ENCODE measurements at places on chromosomes 16 and 17.
A peak's percentile ranks its signal among the peaks of the same experiment; 100 is the strongest.

DNA sequence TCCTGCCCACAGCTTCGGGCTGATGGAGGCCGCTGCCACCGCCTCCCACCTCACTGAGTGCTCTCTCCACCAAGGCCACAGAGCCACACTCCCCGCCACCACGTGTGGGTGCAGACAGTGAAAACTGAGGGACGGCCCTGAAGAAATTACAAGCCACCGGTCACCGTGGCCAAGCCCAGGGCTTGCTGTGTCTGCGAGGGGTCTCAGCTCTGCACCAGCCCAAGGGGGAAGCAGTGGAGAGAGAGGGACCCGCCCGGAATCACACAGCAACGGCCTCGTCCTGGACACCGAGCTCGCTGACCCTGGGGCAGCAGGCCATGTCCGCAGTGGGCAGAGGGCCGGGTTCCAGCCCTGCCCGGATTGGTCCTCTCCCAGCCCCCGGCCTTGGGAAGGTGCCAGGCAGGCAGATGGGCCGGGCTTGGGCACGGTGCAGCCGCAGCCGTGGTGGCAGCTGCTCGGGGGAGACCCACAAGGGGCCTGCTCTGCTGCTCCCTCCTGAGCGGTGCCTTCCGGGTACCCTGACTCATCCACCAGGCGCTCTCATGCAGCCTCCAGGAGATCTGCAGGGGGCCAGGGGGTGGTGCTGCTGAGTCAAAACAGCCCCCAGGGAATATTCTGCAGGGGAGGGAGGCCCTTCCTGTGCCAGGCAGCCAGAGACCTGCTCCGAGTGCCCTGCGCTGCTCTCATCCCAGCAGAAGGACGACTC is 52.0 kb downstream of the CBFA2T3 start:
- DNase-seq: peak; percentile 82

DNA sequence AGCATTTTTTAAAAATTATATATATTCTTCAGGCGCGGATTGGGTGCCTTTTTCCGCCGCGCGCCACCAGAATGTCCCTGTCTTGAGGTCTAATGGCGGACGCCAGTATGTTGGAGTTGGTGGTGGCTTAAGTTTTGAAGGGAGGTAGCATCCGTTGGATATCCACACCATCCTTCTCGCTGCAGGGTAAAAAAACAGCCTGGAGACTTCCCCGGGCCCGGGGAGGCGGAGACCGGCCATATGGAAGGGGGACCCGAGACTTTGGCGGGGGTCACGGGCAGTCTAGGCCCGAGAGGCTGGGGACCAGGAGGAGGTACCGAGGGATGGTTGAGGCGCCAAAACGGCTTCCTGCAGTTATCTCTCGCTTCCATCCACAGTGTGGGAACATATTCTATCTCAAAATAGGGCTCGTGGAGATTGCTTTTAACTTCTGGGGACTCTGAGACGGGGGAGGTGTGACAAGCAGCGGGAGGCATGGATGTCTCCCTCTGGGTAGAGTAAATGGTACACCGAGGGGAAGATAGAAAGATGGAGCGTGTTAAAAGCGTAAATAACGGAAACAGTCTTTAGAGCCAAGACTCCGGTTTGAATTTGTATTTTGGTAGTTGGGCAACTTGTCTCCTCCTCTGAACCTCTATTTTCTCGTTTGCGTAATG is at the start of gene SF3B3:
SF3B3 (plus strand) TSS at position 74 of the 656 bp plus-strand sequence. CDS start 2,841 bp downstream, outside the sequence.
- no peak for DNase-seq

GRCh38 chr17:31595666-31596381 is 204.3 kb downstream of the RAB11FIP4 start:
- peak; percentile 29 for DNase-seq

GRCh38 chr17:12137859-12138258 is 117.2 kb downstream of the MAP2K4 start:
- DNase-seq: no peak

- peak; percentile 68 for DNase-seq
These were observed at the start of gene IRF8 for GRCh38 chr16:85898521-85899442. Gene IRF8 (plus strand): TSS chr16:85899162. CDS start chr16:85903016, 3,854 bp downstream.

DNA sequence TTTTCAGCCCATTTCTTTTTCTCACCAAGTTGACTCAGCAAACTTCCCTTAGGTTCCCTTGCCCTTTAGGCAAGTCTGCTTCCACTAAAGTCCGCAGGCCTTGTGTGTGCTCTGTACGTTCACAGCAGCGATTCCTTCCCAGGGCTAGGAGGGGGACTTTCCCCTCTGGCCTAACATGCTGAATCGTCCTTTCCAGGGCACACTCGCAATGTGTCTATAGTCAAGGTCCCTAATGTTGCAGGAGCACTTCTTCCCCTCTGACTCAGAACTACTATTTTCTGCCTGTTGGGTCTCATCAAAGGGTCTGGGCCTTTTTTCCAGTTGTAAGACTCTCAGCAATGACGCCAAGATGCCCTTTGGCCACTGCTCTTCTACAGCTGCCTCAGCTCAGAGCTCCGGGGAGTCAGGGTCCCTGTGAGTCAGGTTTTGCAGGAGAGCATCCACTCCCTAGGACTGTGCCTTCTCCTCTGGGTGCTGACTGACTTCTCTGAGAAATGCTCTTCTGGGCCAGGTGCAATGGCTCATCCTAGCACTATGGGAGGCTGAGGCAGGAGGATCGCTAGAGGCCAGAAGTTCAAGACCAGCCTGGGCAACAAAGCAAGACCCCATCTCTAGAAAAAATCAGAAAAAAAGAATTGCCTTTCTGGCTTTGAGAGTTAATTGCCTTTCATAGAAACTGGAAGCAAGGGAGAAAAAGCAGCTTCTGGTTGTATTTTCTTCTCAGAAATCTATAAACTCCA is 64.4 kb upstream of the TBX2 start:
- no peak for DNase-seq

- no peak for DNase-seq
These were observed 1.9 kb upstream of the SNN start for GRCh38 chr16:11666103-11667055.

DNA sequence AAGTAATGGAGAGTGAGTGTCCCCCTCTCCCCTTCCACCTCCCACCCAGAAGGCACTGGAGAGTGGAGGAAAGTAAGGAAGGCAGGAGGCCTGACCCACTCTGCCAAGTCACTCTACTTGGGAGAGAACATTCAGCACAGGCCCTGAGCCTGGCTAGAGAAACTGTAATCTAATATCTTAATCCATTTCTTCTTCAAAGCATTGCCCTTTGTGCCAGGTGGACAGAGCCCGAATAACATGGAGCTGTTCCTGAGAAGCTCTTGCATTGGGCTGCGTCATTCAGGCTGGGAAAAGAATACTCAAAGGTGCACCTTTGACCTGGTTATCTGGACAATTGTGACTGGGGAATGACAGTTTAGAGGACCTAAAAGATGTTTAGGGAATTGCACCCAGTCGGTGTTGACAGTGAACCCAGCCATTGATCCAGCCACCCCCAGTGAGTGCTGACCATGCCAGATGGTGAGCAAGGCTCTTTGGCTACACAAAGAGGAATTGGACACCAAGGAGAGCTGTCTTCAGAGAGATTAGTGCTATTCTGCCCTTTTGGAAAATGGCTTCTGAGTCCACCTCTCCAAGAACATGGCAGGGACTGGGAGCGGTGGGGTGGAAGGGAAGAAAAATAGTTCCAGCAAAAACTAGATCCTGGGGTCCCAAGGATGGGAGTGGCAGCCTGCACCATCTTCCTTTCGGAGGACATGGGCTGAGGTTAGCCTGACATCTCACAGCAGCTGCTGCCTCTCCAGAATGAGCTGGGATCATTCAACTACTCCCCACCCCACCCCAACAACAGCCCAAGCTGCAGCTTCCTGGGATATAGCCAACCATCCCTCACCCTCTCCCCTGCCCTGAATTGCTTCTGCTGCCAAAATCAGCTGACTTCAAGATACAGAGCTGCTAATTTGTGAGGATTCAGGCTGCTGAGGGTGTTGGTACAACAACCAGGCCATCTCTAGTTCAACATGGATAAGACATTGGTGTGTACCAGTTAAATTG is 11.6 kb upstream of the NOG start:
- DNase-seq: no peak

DNA sequence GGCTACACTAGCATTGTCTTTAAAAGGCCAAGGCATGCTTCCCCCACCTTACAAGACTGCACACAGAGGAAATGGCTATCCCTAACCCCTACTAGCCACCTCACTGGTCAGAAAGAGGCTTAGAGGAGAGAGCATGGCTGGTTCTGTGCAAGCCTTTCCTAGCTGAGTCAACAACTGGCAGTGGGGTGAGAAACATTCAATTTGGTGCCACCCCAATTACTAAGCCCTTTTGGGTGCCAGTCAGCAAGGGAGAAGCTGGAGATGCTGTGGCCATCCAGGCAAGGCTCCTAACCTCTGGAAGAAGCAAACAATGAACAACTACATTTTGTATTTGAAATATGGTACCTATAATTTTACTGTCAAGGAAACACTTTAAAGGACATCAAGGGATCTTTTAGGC is 4.7 kb upstream of the KAT7 start:
- DNase-seq: no peak

GRCh38 chr16:27464626-27465482 is 62.9 kb downstream of the IL21R start:
- DNase-seq: no peak

GRCh38 chr17:41082626-41083025 is 1.3 kb upstream of the KRTAP4-7 start:
- DNase-seq: no peak

DNA sequence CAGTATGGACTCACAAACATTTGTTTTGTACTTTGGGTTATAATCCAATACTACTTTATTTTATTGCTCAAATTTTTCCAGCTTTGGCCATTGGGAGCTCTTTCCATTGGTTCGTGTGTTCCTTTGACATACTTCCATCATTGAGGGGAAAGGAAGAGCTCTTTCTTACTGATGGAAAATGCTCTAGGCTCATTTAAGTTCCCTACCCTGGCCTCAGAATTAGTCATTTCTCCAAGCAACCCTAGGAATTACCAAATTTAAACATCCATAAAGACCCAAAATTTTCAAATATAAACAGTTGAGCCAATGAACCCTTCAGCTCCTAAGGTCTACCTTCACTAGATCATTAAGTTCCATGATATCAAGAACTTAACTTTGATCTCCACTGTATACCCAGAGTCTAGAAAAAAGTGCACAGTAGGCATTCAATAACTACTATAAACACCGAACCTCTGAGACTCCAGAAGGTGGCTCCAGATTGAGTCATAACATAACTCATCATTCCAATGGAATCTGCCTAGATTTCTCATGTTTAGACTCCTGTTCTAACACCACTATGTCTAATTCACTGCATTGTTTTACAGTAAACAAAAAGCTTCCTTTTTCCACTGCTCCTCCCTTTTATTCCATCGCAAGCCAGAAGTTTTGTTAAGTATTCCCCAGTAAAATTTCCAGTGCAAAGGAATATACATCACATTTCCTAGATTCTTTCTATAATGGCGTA is 39.0 kb downstream of the SMURF2 start:
- DNase-seq: peak; percentile 94

DNA sequence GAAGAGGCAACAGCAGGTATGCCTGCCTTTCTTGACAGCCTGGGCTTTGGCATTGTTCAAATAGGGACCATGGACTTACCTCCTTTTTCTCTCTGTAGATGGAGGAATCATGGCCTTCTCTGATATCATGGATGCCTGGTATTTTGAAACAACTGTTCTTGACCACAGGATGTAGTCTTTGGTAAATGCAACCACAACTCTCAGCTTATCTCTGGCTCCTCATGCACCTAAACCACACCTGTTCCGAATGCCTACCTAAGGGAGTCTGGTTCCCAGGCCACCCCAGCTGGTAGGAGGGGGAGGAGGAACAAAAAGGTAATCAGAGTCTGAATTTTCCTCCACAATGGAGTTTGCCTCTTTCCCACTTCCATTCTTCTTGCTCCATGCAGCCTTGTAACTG is 18.8 kb downstream of the CDK5RAP3 start:
- DNase-seq: no peak

DNA sequence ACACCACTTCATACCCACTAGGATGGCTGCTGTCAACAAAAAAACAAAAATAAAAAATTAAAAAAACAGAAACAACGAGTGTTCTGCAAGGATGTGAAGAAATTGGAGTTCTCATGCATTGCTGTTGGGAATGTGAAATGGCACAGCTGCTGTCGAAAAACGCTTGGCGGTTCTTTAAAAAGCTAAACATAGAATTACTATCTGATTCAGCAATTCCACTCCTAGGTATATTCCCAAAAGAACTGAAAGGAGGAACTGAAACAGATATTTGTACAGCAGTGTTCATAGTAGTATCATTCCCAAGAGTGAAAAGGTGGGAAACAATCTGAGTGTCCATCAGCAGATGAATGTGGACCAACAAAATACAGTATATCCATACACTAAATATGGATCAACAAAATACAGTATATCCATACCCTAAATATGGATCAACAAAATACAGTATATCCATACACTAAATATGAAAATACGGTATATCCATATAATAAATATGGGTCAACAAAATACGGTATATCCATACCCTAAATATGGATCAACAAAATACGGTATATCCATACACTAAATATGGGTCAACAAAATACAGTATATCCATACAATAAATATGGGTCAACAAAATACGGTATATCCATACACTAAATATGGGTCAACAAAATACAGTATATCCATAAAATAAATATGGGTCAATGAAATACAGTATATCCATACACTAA is 8.7 kb downstream of the METTL16 start:
- no peak for DNase-seq

- no peak for DNase-seq
These were observed 476.4 kb downstream of the HS3ST3B1 start for GRCh38 chr17:14777291-14777690.

DNA sequence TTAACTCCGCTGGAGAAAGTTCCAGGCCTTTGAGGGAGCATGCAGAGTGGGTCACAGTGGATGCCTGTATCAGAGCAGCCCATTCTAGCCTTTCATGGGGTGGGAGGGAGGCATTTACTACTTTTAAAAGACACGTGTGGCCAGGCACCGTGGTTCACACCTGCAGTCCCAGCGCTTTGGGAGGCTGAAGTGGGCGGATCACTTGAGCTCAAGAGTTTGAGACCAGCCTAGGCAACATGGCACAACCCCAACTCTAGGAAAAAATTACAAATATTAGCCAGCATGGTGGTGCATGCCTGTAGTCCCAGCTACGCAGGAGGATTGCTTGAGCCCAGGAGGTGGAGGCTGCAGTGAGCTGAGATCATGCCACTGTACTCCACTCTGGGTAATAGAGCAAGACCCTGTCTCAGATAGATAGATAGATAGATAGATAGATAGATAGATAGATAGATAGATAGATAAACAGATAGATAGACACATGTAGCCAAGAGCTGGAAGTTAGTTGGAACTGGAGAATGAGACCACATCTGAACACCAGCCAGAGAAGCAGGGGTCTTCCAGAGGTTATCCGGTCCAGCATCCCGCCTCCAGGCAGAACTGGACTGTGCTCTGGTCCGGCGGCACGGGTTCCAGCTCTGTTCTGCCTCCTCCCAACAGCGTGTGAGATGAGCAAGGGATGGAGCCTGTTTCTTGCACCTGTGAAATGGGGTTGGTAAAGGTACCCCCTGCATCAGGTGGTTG is 3.6 kb downstream of the ADCY7 start:
- no peak for DNase-seq

- DNase-seq: no peak
These were observed 6.0 kb downstream of the PLLP start for GRCh38 chr16:57278494-57278893.

- no peak for DNase-seq
These were observed 932 bp upstream of the MYBBP1A start for GRCh38 chr17:4555873-4556759.

DNA sequence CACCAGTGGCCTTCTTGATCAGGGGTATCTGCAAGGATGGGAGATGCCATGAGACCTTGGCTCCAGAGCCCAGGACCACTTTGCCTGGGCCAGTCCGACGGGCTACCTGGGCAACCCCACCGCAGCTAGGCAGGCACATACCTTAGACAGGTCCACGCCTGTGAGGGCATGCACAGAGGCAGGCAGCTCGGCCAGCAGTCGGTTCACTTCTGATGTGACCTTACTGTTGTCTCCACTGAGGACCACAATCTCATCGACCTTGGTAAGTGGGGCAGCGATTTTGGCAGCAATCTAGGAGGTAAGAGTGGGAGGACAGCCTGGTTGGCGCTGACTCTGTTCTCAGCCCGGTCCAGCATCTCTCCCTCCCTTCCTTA is 17.0 kb downstream of the FLOT2 start:
- no peak for DNase-seq
